ENCODE measurements at places on chromosomes 4 and X.

DNA sequence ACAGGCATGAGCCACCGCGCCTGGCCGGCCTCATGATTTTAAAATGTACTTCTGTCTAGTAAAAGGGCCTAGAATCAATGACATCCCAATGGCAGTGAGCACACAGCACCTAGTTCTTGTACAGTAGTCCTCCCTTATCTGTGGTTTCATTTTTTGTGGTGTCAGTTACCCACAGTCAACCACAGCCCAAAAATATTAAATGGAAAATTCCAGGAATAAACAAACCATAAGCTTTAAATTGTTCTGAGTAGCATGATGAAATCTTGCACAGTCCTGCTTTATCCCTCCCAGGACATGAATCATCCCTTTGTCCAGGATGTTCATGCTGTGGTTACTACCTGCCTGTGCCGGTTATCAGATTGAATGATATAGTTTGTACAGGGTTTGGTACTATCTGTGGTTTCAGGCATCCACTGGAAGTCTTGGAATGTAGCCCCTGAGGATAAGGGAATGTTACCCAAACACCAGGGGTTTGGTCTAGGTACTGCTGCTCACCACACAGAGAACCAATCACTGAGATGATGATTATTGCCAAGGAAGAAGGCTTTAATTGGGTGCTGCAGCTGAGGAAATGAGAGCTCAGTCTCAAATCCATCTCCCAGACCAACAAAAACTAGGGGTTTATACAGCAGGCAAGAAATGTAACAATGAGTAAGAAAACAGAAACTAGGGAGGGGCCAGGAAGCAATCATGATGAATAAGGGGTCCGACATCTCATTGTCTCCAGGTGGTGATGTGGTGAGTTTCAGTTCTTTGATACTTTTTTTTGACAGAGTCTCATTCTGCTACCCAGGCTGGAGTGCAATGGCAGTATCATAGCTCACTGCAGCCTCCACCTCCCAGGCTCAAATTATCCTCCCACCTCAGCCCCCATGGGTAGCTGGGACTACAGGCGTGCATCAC is 16.2 kb upstream of the FHL1 start:
- no peak for DNase-seq

- no peak for DNase-seq
Measured at GRCh38 chr4:48079972-48080391, 54.1 kb downstream of the TXK start.

GRCh38 chrX:3621414-3621813 is 92.0 kb downstream of the PRKX start:
- no peak for DNase-seq

DNA sequence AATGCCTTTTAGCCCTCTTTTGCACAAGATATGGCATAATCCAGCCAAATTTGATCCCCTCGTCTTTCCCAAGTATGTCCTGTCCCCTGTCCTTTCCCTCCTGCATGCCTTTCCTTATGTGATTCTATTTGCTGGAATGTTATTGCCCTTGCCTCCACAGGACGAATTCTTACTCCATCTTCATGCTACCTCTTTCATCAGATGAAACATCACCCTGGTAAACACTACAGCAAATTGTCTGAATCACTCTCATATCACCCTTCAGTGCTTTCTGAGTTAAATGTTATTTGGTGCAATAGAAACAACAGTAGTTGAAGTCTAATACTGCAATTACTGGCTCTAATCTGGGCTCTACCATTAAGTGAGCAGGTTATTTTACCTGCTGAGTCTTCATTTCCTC is 52.2 kb upstream of the FAT1 start:
- no peak for DNase-seq

GRCh38 chr4:171812665-171813525 is at the start of gene GALNTL6:
GALNTL6 (plus strand) TSS chr4:171813404.
- DNase-seq: no peak

DNA sequence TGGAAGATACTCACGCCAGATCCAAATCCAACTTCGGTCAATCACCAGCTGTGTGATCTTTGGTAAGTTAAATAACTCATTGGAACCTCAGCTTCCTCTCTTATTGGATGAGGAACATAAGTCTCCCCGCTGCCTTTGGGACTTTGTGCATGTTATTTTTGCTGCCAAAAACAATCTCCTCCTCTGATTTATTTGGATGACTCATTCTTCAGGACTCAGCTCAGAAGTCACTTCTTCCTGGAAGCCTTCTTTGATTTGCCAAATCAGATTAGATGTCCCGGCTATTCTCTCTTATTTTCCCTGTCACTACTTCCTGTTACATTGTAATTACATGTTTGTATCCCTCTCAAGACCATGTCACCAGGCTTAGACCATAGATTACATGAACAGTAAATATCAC is 138.0 kb upstream of the BOD1L1 start:
- DNase-seq: no peak

DNA sequence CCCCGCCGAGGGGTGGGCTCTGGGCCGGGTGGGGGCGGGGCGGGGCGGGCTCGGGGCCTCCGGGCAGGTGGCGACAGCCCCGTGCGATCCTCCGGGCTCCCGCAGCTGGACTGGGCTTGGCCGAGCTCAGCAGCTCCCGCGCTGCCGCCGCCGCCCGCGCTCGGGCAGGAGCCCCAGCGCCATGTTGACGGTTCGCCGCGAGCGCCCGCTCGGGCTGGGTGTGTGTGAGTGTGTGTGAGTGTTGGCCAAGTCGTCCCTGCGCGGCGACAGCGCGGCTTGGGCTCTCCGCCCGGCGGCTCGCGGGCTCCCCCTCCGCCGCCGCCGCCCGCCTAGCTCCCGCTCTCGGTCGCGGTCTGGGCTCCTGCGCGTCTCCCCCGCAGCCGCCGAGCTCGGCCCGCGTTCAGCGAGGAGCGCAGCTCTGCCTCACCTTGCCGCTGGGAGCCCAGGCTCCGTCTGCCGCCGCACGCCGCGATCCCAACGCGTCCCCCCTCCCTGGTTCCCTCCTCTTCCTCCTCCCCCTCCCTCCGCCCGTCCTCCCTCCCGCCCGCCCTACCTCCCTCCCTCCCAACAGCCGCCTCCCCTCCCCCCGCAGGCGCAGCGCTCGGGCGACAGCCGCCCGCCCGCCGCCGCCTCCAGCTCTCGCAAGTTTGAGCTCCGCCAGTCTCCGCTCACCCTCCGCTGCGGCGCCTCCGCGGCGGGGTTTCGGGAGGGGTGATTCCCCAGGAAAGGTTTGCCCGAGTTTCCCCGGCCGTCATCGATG is at the start of gene BCOR:
BCOR (minus strand) TSS at position 455 of the 760 bp plus-strand sequence. CDS start 20,029 bp downstream, outside the sequence.
- peak; percentile 51 for DNase-seq

- no peak for DNase-seq
Measured at GRCh38 chr4:31649878-31650277, 929.7 kb downstream of the PCDH7 start.

- DNase-seq: no peak
Measured at GRCh38 chr4:55184600-55185523, 59.5 kb upstream of the KDR start.

- no peak for DNase-seq
Measured at GRCh38 chr4:86449746-86450588, 90.1 kb upstream of the MAPK10 start.

GRCh38 chrX:38669428-38669827 is 108.1 kb downstream of the TSPAN7 start:
- no peak for DNase-seq

DNA sequence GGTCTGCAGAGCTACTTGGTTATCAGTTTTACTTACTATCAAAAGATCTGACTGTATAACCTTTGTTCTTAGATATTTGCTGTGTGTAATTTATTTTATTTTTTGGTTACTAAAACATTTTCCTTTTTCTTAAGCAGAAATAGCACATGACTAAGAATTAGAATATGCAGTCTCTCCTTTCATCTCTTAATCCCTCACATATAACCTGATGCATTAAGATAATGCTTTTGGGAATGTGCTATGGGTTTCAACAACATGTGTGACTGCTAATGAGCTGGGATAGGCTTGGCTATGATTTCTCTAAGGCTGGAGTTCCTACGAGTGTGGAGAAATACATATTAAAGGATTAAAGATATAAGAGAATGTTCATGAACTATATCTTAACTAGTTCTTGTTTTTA is 41.5 kb downstream of the SHROOM3 start:
- no peak for DNase-seq

DNA sequence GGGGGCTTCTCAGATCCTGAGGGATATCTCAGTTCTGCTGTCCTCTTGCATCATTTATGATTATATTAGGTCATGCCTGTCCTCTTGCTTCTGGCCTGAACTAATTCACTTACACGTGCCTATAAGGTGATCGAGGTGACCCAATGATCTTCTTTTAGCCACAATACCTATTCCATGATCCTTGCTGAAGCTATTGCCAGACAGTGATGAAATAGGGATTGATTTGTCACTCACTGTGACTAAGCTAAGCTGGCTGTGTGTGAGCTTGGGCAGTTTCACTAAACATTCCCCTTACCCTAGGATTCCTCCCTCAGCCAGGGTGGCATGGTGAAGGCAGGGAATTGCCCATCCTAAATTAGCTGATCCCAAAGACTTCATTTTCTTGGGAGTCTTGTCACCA is 19.0 kb downstream of the HADH start:
- DNase-seq: no peak

DNA sequence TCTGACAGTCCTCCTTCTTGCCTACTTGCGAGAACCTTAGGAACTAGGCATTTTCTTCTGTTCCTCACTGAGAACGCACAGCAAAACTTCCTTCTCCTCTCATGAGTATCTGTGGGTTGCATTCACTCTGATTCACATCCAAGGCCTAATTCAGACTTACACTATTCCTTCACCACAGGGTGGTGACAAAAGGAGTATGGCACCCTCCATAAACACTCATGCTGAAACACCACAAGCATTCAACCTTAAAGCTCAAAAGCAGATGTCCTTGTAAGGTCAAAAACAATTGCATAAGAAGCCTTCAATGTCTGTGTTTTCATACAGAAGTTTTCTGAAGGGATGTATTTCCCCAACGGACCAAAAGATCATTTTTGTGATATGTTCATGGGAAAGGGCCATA is 147.3 kb downstream of the CORIN start:
- no peak for DNase-seq

DNA sequence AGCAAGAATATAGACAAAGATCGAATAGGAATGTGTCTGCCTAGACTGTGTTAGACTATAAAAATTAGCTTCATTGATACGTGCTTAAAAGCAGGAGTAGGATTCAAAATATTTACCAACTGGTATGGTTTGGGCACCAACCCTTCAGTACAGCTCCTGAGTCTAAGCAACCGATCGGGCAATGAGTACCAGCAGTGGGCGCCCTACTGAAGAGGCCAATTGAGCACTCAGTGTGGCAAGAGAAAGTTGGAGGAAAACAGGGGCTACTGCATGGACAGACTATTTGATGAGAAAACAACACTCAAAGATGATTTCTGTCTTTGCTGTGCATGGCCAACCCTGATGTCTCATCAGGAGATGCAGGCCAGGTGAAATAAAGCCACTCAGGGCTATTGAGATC is 176.0 kb upstream of the NWD2 start:
- no peak for DNase-seq

DNA sequence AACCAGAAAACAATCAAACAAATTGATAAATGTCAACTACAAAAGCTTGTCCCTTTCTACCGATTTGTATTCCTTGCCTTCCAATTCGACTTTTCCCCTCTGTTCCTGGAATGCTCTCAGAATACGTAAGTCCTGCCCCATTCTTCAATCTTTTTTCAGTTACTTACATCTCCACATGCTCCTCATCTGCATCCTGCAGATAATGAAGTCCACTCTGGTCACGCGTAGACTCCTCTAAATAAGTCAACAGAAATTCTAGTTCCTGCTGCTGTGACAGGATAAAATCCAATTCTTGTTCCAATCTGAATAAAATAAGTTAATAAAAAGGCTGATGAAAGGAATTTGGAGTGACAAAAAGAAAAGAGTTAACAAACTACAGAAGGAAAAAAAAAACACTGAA is 34.4 kb upstream of the RBM41 start:
- no peak for DNase-seq

DNA sequence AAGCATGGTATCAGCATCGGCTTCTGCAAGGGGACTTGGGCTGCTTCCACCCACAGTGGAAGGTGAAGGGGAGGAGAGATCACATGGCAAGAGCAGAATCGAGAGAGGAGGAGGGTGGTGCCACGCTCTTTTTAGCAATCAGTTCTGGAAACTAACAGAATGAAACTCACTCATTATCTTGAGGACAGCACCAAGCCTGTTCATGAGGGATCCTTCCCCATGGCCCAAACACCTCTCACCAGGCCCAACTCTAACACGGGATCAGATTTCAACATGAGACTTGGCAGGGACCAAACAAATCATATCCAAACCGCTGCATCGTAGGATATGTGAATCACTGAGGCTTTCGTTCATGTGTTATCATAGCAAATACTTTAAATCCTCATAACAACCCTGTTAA is 125.5 kb downstream of the GPC3 start:
- DNase-seq: no peak

DNA sequence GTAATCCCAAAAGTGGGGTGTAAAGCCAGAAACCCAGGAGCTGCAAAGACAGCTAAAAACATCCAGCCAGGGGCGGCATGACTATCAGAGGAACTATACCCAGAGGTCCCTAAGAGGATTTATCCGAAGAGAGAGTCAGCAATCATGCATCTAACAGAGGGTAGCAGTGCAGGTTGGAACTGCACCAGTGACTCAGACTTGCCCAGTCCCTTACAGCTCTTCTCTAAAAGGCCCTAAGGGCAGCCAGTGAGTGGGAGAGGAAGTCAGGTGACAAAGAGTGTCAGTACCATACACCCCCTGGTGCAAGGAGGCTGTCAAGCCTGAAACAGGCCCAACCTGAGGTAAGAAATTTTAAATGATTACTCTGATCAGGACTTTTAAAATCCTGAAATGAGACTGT is 88.1 kb downstream of the CAMK2D start:
- DNase-seq: peak; percentile 12

- DNase-seq: no peak
Measured at GRCh38 chr4:185955826-185956543, 113.0 kb upstream of the TLR3 start.

DNA sequence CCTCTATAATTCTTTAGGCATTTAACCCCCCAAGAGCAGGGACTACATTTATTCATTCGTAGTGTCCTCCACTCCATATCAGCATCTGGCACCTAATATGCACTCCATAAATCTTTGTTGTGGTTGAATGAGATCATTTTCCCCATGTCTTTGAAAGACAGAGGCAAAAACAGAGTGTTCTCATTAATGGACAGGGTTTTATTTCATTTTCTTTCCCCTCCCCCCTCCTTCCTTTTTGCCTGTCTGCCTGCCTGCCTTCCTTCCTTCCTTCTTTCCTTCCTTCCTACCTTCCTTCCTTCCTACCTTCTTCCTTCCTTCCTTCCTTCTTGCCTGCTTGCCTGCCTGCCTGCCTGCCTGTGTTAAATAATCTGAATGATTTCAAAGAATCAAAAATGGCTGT is 83.2 kb downstream of the SHROOM3 start:
- no peak for DNase-seq

GRCh38 chrX:97898798-97899197 is 1015.1 kb downstream of the RPA4 start:
- no peak for DNase-seq

GRCh38 chrX:119121341-119121740 is 6.3 kb downstream of the KIAA1210 start:
- no peak for DNase-seq

DNA sequence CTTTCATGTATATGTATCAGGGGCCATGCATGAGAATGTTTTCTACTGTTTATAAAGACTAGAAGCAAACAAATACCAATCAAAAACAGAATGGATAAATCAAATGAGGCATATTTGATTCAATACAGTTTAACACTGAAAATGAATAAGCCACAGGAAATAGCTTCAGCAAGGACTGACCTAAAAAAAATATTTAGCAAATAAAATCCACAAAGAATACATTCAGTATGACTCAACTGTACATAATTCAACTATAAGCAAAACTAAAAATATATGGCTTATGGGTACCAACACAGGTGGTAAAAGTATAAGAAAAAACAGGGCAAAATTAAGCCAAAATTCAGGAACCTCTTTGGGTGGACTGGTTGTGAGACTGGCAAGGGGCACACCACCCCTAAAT is 112.9 kb downstream of the KCNIP4 start:
- no peak for DNase-seq
